Right lung (tissue), 10 donors: ENCODE measurements at places on chromosomes 16 and 17. TPM values are rescaled to one million over a fixed set of nuclear protein-coding genes. Genes with fewer than 3 reads are reported as not detected.

GRCh38 chr16:86306011-86306644, 204.2 kb upstream of the FOXF1 start:
- DNase-seq, result no peak

GRCh38 chr17:30347488-30347887, 13.6 kb upstream of the TMIGD1 start:
- no peak for DNase-seq

Gene KRT36
- polyA plus RNA-seq, result not detected

GRCh38 chr17:27290916-27291598, 2.9 kb upstream of the WSB1 start:
- DNase-seq, result peak; percentile 11

Gene NXPH3
- polyA plus RNA-seq, result 0.86 TPM

- no peak for DNase-seq
These were observed 8.2 kb downstream of the CBX2 start for GRCh38 chr17:79785900-79786810.

Gene GPR139
- polyA plus RNA-seq, result not detected

Gene SPHK1
- polyA plus RNA-seq, result 4.8 TPM
